ENCODE measurements at places on chromosomes 5 and 9. TPM values are rescaled to one million over a fixed set of nuclear protein-coding genes. Genes with fewer than 3 reads are reported as not detected.

DNA sequence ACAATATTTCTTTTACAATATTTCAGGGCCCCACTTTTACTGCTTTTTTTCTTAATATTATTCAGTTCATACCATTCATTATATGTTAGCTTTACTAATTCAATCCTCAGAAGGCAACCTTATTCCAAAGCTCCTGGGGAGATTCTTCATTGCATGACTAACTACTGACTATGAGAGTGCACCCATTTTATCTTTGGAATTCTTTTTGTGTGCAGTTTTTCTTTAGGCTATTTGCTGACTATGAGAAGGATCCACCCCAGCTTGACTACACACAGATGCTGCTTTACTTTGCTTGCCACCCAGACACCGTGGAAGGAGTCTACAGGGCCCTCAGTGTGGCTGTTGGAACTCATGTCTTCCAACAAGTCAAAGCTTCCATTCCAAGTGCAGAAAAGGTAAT, 56.9 kb upstream of the IL7R start:
- DNase-seq: no peak

DNA sequence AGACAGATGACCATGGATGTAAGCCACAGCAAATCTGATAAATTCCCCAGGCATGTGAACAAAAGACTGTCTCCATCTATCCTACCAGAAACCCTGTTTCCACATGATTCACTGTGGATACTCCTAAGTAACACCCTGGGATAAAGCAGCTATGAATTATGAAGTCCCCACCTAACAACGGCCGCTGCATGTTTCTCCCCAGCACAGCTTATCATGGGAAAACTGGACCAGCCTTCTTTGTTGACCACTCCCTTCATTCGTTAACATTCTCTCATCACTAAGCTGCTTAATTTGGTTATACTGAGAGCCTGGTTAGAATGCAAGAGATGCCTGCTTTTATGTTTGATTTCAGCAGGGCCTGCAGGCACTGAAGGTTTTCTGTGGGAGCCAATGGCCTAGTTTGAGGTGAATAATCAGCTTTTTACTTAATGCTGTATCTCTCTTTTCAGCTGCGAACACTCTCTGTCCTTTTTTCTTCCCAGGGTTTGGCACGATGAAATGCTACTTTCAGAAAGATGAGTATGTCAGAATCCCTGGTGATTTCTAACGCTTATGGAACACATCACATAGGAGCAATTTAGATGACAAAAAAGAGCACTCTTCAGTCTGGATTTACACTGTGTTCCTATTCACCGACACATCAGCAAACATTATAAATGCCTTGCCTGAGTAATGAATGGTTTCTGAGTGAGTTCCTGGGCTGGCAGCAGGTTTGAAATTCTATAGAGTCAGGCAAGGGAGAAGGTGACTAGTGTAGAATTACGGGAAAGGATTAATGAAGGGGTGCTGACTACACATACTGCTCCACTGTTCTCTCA, 318.4 kb upstream of the ZNF608 start:
- no peak for DNase-seq

GRCh38 chr9:77896938-77897667, 134.5 kb downstream of the GNAQ start:
- DNase-seq: no peak

BARHL1 gene
- total RNA-seq: not detected

DNA sequence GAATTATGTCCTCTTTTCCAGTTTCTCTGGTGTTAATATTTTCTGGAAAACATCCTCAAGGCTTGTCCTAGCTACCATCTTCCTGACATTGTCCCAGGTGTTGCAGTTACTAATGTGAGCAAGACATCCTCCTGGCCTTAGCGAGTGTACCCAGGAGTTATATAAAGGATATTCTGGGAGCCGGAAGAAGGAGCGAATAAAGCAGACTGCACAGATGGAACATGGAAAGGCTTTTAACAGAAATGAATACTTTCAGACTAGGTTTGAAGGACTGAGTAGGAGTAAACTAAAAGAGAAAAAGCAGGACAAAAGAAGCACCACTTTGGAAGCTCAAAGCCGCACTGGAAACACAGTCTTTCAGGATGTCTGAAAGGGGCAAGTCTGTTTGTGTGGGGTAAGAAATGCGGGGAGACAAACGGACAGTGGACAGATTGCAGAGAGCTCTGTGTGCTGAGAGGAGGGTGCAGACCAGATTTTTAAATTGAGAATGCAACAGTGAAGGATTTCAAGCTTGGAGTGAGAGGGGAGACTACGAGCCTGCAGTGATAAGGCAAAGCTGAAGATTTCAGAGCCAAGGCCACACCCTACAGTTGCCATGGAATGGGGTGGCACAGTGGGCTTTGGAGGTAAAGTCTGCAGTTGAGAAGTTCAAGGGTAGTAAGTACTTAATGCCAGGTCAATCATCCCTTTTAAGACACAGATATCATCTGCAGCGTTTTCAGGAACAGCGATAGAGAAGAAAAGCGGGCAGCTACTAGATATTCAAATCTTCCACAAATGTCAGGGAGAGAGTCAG, 94.1 kb upstream of the TAF11L2 start:
- no peak for DNase-seq
